HEK293T (cell line): ENCODE measurements at places on chromosomes 16 and 17.
A peak's percentile ranks its signal among the peaks of the same experiment; 100 is the strongest.

- DNase-seq = no peak
Measured at GRCh38 chr17:39769974-39770587, 32.3 kb downstream of the GRB7 start.

- DNase-seq = no peak
Measured at GRCh38 chr17:67441052-67441895, 64.2 kb downstream of the PITPNC1 start.

DNA sequence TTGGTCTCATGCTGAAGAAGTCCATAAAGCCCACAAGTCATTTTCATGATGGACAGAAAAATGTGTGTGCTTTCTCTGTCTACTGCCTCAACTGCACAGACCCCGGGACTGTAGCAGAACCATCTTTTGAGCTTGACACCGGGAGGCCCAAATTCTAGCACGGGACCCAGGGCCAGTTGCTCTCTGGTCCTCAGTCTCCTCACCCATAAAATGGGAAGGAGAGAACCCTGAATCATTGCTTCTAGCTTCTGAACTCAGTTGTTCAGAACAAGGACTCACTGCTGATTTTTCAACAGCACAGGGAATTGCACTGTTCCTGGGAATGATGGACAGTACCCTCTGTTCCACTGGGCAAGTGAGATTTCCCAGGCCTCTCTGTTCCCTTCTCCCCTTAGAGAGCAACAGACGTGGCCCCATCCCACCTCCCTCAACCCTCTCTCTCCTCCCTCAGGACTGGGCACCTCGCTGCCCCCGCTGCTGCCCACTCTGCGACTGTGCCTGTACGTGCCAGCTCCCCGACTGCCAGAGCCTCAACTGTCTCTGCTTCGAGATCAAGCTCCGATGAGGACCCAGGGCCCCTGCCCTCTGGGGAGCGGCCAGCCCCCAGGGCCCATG is 2.2 kb upstream of the ALDOA start:
- no peak for DNase-seq

DNA sequence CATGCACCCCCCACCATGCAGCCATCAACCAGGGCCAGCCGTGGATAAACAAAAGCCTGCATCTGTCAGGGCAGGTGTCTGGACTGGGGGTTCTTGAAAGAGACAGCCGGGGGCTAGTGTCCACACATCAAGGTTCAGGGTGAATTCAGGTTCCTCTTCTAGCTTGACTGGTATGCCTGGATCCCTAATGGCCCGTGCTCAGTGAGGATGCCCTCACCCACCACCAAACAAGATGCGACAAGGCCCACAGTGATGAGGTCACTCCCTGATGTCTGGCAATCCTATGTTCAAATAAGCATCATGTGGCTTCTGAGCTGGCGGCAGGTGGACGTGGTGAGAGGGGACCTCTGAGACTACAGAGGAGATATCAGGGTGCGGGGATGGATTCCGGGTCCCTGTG is 64.6 kb downstream of the GOSR1 start:
- no peak for DNase-seq

GRCh38 chr16:30122604-30123160 is 338 bp downstream of the MAPK3 start:
- no peak for DNase-seq

- peak; percentile 88 for DNase-seq
Measured at GRCh38 chr17:75845058-75845711, 981 bp upstream of the UNC13D start.

DNA sequence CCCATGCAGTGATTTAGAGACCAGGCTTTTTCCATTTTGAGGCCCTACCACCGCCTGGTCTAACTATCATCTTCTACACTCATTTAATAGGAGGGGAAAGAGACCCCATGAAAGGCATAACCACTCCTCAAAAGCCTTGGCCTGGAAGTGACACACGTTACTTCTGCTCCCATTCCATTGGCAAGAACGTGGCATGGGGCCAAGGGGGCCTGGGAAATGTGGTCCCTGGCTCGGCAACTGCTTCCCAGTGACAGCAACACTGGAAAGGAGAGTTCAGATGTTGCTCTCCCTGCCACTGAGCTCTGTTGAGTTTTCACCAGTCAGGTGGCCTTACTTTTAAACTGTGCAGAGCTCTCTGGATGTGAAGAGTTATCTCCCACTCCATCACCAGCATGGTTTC is 45.2 kb upstream of the MAP3K14 start:
- DNase-seq = peak; percentile 3

DNA sequence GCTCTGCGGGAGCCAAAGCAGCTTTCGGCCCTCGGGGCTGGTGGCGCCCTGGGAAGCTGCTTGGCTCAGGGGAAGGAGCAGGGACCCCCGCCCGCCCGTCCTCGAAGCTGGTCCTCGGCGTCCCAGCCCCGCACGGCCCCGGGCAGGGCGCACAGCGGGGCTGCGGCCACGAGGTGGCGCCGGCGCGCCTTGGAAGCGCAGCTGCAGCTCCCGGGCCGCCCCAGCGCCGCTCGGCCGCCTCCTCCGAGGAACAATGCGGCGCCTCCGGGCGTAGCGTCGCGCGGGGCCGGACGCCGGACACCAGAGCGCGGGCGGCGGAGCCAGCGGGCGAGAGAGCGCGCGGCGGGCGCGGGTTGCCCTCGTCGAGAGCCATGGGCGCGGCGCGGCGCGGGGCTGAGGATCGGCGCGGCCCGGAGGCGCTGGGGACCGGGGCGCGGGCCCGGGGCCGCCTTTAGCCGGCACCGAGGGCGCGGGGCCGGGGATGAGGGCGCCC is at the start of gene MGAT5B:
MGAT5B (plus strand) TSS at position 229 of the 493 bp plus-strand sequence. CDS start 626 bp downstream, outside the sequence.
- peak; percentile 98 for DNase-seq

DNA sequence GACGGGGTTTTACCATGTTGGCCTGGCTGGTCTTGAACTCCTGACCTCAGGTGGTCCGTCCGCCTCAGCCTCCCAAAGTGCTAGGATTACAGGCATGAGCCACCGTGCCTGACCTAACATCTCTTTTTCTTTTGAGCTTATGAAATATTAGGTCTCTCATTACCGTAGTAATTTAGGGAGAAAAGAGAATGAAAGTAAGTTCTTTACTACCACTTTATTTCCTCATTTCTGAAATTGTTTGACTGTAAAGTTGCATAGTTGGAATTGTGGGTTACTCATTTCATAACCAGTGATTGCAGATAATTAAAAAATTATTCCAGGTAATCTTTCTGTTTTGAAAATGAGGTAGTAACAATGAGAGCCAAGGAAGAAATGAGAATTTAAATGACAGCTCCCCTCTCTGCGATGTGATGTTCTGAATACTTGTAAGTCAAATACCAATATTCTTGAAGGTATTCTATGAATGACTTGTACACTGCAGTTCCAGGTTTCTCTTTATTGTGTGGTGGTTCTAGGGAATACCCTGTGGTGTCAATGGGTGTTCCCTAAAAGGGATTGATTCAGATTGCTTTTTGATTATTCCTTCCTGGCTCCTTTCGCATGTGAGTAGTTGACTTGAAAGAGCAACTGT is 28.3 kb downstream of the MAP2K4 start:
- DNase-seq = no peak

GRCh38 chr16:26952411-26952810 is 114.3 kb upstream of the C16orf82 start:
- no peak for DNase-seq

DNA sequence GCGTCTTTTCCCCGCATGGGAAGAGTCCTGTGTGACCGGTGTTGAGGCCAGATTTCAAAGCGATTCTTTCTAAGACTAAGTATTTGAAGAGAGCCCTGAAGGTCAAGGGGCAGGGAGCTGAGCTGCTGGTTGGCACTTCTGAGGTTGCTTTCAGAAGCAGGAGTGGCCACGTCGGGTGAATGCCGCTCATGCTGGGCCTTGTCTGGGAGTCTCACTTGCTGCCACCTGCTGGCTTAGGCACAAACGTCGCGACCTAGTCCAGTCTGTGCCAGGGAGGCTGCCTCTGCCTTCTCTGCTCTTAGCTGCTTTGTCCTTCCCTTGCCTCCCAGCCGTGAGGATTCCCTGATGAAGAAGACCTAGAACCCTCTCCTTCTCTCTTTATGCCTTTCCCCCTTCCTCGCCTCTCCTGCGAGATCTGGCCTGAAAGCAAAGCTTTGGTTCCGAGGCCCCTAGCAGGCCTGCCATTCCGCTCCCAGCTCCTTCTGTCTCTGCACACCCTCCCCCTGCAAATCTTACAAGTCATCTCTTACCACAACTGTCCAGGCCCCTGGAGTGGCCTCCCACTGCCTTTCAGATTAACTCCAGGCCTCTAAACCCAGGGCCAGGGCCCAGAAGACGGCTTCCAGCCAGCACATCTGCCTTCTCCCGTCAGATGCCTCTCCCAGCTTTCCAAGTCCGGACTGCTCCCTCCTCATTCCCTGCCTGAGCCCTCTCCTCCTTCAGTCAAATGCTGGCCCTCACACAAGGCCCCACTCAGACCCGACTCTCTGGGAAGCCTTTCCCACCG is 11.4 kb downstream of the CTNS start:
- peak; percentile 49 for DNase-seq

DNA sequence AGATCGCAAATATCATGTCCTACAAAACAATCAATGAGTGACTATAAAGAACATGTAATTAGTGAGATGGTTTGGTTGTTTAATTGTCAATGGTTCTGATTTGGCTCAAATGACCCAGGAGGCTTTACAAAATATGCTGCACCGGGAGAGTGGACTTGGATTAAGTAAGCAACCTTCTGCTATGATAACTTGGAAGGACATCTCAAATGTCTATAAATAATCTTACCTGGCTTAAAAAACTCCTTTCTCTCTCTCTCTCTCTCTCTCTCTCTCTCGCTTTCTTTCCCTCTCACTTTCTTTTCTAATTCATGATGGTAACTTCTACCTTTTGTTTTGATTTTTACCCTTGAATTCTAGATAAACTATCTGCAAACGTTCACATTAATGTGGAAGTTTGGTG is 14.2 kb downstream of the KCNJ2 start:
- no peak for DNase-seq

DNA sequence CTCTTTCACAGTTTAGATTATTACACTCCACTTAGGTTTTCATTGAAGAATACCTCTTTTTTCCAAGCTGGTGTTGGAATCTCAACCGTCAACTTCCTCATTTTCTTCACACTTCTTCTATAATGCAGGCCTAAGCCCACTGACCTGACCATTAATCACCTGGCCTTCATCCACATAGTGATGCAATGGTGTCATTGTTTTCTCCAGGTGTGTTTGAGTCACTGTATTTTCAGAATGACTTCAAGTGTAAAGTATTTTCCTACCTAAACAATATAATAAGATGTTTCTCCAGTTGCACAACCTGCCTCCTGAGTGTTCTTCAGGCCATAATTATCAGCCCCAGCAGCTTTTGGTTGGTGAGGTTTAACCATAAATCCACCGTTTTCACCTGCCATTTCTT is 1675.1 kb downstream of the TP53TG3F start:
- DNase-seq = no peak

DNA sequence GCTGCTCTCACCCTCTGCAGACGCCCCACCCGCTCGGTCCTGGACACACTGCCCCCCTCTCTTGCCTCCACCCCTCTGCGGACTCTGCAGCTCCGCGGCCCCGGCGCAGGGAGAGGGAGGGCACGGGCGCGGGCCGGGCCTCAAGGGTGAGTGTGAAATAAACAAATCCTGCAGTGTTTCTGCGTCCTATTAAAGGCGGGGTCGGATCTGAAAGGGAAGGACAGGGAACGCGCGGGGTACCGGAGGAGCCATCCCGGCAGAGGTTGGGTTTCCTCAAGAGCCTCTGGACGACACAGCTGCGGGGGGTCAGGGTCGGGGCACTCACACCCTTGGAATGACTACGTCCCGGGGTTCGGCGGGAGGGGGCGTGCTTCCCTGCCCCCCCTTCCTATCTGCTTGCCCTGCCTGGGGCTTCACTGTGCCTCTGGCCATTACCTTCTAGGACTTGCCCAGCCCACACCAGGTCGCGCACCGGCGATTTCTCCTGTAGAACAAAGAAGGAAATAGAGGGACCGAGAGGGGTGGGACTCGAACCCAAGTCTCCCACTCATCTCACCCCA is 466 bp upstream of the HSF4 start:
- DNase-seq = no peak

GRCh38 chr16:10565167-10565566 is 15.2 kb downstream of the EMP2 start:
- DNase-seq = no peak
